ENCODE measurements at places on chromosomes 7 and 10. TPM values are rescaled to one million over a fixed set of nuclear protein-coding genes. Genes with fewer than 3 reads are reported as not detected.

GRCh38 chr7:155003092-155003375 is at the start of gene PAXIP1:
PAXIP1 (minus strand) TSS chr7:155003124; CDS start chr7:155002929, 195 bp downstream.
- no peak for DNase-seq

GRCh38 chr7:151406886-151407583 is 2.8 kb downstream of the WDR86 start:
- no peak for DNase-seq

GRCh38 chr10:33010132-33011037 is 52.4 kb upstream of the ITGB1 start:
- DNase-seq, result no peak

Gene HSPA12A
- total RNA-seq, result 0.13 TPM

DNA sequence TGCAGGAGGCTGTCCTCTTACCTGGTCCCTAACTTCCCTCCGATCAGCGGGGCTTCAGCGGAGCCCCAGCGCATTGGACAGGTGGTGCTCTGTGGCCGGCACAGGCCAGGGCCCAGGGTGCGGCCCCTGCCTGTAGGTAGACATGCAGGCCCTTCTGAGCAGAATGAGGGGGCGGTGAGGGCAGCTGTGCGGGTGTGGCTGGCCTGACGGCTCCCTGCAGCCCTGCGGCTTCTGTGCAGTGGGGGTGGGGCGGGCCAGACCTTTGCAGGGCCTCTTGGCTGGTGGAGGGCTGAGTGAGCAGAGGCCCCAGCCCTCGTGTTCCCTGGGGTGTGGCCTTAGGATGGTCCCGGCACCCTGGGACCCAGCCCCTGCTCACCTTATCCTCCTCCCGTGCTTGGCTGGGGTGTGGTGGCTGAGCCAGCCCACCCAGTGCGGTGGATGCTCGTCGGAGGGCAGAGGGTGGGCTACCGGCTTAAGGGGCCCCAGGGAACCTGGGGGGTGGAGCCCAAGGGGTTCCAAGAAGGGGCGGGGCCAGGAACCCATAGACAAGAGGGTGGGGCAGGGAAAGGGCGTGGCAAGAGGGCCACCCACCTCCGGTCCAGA is 175.2 kb upstream of the TNRC18 start:
- DNase-seq, result no peak

Gene RBM28
- 19.7 TPM for total RNA-seq

GRCh38 chr10:107206833-107207232 is 42.3 kb upstream of the SORCS1 start:
- no peak for DNase-seq

Gene WEE2
- not detected for total RNA-seq

GRCh38 chr10:123463181-123463580 is 203.0 kb upstream of the GPR26 start:
- DNase-seq, result no peak

DNA sequence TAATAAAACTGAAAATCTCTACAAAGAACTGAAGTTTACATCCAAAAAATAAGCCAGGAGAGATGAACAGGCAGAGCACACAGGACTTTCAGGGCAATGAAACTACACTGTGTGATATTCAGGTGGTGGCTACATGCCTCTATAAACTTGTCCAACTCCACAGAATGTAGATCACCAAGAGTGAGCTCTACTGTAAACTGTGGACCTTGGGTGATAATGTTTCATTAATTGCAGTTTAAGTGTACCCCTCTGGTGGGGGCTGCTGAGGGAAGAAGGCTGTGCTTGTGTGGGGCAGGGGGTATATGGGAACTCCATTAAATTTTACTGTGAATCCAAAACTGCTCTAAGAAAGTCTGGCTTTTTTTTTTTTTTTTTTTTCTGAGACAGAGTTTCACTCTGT is 22.7 kb downstream of the YWHAG start:
- DNase-seq, result no peak

DNA sequence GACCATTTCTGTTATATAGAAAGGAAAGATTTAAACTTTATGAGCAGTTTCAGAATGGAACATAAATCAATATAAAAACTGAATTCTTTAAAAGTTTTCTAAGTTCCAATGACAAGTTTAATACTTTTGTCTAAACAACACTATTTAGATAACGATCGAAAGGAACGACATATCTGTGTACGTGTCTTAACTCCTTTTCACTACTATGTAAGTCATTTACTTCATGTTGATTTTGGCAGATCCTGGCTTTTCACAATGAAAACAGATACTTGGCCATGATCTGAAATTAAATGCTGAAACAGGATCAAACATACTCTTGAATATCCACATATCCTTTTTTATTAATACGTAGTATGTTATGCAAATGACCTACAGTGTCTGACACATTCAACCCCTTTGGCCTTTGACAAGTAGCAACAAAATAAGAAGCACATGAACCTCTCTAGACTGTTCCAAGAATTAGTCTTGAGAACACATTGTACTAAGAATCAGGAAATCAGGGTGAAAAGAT is 41.9 kb downstream of the RNLS start:
- DNase-seq, result peak; percentile 48

DNA sequence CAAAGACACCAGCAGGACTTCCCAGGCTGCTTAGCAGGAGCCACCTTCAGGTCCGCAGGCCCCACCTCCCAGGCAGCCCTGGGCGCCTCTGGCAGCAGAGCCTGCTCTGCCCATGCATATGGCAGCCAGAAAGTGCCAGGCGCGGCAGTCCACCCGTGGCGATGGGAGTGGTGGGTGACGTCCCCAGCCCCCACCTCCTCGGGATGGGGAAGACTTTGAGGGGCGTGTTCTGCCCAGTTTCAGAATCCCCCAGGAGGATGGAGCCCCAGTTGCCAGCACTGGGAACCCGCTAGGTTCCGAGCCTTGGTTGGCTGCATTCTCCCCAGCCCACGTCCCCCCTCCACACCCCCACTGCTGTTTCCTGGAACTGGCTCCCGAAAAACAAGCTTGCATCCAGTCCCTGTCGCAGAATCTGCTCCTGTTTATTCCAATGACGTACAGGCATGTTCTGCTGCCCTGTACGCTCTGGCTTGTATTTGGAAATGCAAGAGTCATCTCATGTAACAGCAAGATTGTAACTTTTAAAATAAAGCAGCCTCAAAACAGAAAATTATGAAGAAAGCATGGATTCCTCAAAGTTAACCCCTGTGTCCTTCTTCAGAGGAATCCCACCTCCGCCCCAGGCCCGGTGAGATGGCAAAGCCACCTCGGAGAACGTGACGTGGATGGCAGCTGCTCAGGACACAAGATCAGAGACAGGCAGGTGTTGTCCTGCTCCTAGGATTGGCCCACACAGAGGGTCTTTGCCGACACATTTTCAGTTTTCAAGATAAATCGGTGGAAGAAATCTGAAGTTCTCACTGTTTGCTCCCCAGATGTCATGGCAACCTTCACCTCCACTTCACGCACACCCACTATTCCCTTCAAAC is 87.8 kb upstream of the PPP2R2D start:
- DNase-seq, result no peak

GRCh38 chr10:14838582-14839304 is 637 bp downstream of the HSPA14 start:
- DNase-seq, result no peak

Gene HTRA1
- 68.1 TPM for total RNA-seq

GRCh38 chr10:114862456-114862855 is 40.9 kb downstream of the FHIP2A start:
- DNase-seq, result no peak
